CD4-positive, alpha-beta memory T cell (primary cell): ENCODE measurements at places on chromosomes 2 and 18. TPM values are rescaled to one million over a fixed set of nuclear protein-coding genes. Genes with fewer than 3 reads are reported as not detected.
A peak's percentile ranks its signal among the peaks of the same experiment; 100 is the strongest.

ALK gene
- not detected for polyA plus RNA-seq

SKOR2 gene
- not detected for polyA plus RNA-seq

EML6 gene
- not detected for polyA plus RNA-seq

UGT1A10 gene
- not detected for polyA plus RNA-seq

SP140L gene
- polyA plus RNA-seq, result 37.2 TPM

EN1 gene
- polyA plus RNA-seq, result not detected

GRCh38 chr2:47269316-47270232 is 114.5 kb upstream of the STPG4 start:
- DNase-seq, result no peak

GRCh38 chr18:79597831-79598632 is 81.6 kb upstream of the CTDP1 start:
- DNase-seq, result no peak

- DNase-seq, result no peak
Measured at GRCh38 chr2:233638836-233639235, 2.6 kb downstream of the UGT1A10 start.

DNA sequence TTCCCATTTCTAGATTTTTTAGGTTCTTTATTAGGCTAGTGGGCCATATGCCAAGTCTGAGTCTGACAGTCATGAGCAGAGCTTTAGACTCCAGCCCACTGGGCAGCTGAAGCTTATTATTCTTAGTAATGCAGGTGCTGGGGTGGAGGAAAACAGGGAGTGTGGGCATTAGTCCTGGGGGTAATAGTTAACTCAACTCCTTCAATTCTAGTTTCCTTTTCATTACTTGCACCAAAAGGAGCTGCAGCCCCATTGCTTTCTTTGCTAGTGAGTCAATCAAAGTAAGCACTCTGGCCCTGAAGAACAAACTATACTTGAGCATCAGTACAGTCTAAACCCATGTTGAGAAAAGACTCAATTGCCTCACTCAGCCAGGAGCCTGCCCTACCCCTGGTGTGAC is 35.5 kb downstream of the ICOS start:
- no peak for DNase-seq

- DNase-seq, result no peak
Measured at GRCh38 chr2:43714164-43714563, 37.9 kb upstream of the C1GALT1C1L start.

GRCh38 chr2:96374211-96374951 is 38.8 kb downstream of the NCAPH start:
- no peak for DNase-seq

GRCh38 chr2:62194558-62195420 is 1.1 kb upstream of the B3GNT2 start:
- peak; percentile 48 for DNase-seq

GRCh38 chr2:109601783-109602182 is 12.0 kb downstream of the SEPTIN10 start:
- DNase-seq, result no peak

DNA sequence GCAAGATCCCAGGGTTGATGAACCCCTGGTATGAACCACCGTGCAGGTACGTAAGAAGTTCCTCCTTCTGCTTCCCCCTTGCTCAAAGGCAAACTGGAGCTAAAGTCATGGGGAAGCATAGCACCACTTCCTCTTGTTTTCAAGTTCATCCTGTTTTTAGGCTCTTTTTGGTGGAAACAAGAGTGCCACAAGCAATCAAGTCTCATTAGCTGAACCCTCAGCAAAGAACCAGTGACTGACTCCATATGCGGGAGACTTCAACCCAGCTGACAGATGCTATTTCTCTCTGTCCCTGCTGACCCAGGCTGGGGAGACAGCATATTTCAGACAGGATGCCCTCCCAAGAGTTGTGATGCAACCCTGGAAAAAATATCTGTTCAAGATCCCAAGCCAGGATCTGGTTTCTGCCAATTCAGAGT is 47.7 kb downstream of the BCL2 start:
- DNase-seq, result no peak

DNA sequence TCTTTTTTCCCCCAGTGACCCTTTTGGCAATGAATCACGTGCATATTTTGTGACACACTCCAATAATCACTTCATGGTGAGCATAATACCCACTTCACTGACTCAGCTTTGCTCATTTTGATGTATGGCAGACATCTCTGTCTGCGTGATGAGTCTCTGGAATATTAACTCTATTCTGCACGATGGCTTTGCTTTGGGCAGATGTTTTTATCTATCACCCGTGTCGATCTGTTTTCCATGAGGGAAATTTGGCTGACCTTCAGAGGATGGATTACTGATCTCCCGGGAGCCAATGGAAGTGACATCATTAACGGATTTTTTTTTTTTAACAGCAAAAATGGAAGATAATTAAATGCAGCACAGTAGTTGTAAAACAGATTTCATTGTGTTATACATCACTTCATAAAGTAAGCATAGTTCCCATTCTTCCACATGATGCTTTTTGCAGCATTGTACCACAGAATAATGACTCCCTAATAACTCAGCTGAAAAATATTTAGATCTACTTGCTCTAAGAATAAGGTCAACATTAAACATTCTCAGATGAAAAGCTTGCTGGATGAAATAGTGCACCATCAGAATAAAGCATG is 29.8 kb downstream of the CDC42EP3 start:
- no peak for DNase-seq

DNA sequence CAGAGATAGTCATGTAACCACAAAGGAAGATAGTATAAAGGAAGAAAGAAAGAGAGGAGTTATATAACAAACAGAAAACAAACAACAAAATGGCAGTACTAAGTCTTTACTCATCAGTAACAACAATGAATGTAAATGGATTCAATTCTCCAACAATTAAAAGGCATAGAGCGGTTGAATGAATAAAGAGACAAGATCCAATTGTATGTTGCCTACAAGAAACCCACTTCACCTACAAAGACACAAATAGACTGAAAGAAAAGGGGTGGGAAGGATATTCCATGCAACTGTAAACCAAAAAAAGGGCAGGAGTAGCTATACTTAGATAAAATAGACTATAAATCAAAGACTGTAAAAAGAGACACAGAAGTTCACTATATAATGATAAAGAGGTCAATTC is 157.3 kb upstream of the CREB1 start:
- DNase-seq, result no peak

DNA sequence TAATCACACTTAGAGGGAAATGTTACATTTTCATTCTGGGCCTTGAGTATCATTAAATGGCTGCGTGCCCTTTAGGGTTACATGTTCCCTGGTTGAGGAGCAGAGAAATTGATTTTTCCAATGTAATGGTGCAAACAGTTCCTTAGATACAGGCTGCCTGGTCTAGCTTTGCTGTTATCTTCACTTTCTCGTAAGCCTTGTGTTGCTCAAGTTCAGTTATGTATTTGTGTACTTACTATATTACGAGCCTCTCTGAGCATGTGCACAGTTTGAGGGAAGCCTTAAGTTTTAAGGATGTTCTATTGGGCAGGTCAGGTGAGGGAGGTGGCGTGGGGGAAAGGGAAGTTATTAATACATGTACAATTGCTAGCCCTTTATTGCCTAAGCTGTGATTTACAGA is 23.7 kb downstream of the CEP192 start:
- no peak for DNase-seq

DNA sequence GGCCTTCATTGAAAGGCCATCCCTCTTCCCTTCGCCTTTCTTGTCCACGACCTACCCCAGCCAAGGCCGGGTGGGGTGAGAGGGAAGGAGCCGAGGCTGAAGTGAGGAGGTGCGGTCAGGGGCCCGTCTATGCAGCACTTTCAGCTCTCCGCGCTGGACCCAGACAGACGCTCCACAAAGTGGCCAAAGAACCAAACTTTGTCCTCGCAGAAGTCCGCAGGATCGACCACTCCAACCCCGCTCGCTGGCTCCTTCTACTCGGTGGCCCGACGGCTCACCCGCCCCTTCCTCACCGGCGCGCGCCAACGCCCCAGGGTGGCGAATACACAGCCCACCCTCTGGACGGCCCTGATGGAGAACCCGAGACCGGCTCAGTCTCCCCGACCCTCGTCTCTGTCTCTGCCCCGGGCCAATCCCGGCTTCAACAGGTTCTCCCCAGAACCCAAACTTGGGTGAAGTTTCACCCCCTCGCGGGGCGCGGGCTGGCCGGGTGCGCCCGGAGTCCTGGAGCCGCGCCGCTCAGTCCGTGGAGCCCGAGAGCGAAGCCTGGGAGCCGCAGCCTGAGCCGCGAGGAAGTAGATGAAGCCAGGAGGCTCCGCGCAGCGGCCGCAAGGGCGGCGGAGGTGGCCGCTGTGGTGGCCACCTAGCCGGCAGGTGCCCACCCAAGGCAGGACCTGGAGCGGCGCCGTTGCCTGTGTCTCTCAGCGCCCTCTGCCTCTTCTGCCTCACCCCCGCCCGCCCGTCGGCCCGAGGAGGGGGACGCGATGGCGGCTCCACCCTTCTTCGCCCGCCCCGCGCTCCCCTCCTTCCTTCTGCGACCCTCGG is 26.7 kb upstream of the ALPP start:
- no peak for DNase-seq

GRCh38 chr18:9825571-9826073 is 60.2 kb upstream of the TXNDC2 start:
- DNase-seq, result no peak

GRCh38 chr18:68564961-68565360 is 149.9 kb downstream of the TMX3 start:
- no peak for DNase-seq

DNA sequence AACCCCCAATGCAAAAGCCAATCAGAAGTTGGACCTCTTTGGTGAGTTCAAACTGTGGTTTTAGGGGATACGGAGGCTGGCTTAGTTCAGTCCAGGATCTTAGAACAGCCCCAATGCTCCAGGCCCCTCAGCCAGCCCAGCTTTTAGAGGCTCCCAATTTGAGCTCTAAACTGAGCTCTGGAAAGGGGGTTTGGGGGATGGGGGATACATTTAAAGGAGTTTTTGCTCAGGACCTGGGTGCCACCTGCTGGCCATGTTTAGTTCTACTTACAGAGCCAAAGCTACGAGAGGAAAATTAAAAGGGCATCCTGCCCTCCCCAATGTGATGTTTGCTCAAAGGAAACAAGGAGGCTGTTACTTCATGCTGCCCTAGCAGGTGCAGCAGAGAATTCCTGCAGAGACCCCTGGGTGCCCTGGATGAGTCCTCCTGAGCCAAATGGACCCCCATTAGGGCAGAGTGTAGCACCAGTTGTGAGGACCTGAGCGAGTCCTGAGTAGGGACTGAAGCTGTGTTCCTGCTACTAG is 15.9 kb upstream of the TMEM214 start:
- peak; percentile 49 for DNase-seq

- no peak for DNase-seq
Measured at GRCh38 chr2:199282309-199282708, 175.4 kb downstream of the SATB2 start.

DNA sequence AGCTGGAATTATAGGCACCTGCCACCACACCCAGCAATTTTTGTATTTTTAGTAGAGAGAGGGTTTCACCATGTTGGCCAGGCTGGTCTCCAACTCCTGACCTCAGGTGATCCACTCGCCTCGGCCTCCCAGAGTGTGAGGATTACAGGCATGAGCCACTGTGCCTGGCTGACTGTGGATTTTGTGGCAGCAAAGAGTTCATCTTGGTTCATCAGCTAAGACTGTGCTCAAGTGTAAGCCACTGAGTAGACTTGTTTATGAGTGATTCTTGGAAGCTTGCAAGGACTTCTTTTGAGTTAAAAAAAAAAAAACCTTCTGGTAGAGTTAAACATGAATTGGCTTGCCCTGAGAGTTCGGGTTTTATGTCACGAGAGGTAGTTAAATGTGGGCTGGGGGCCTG is 34.7 kb downstream of the CD8B start:
- no peak for DNase-seq
